ENCODE measurements at places on chromosomes 7 and 10.

GRCh38 chr10:10292501-10292900 lies 725.2 kb upstream of the CELF2 start:
- no peaks in the 10 kb centered on the region for H3K36me3 ChIP-seq
- H3K4me1 ChIP-seq: no peaks in the 10 kb centered on the region
- H3K27ac ChIP-seq: no peak overlapping the region
- no peak overlapping the region for H3K4me3 ChIP-seq
- H3K27me3 ChIP-seq: no peaks in the 10 kb centered on the region
- DNase-seq: no peak

GRCh38 chr10:36621346-36621745 lies 504.1 kb upstream of the ANKRD30A start:
- no peak for DNase-seq
- no peak overlapping the region for H3K27ac ChIP-seq
- no peaks in the 10 kb centered on the region for H3K4me1 ChIP-seq
- H3K27me3 ChIP-seq: no peaks in the 10 kb centered on the region

GRCh38 chr7:50492770-50493519 lies 42.8 kb upstream of the FIGNL1 start:
- DNase-seq: no peak
- no peak overlapping the region for H3K4me3 ChIP-seq
- H3K27ac ChIP-seq: no peak overlapping the region
- H3K36me3 ChIP-seq: no peaks in the 10 kb centered on the region
- no peaks in the 10 kb centered on the region for H3K27me3 ChIP-seq
- peaks cover 23% of the 10 kb centered on the region for H3K4me1 ChIP-seq

DNA sequence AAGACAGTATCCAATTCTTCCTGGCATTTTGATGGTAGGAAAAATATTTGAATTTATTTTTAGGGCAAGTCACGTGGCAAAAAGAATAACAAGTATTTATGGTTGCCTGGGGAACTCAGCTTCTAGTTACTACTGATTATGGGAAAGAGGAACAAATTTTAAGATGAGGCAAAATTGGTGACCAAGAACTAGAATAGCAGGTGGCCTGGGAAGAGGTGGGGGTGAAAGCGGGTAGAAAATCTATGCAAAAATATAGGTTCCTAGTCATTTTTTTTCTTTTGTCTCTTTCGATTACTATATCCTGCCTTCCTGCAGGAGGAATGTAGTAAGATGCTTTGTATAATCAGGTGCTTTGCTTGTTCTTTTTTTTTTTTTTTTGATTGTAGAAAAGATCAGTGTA lies 27.8 kb downstream of the ENTPD1 start:
- H3K36me3 ChIP-seq: no peaks in the 10 kb centered on the region
- no peak overlapping the region for H3K4me3 ChIP-seq
- DNase-seq: no peak
- H3K27me3 ChIP-seq: no peaks in the 10 kb centered on the region
- no peak overlapping the region for H3K27ac ChIP-seq
- no peaks in the 10 kb centered on the region for H3K4me1 ChIP-seq

- H3K4me1 ChIP-seq: peaks cover 53% of the 10 kb centered on the region
- H3K27me3 ChIP-seq: no peaks in the 10 kb centered on the region
- no peak overlapping the region for H3K27ac ChIP-seq
- no peaks in the 10 kb centered on the region for H3K36me3 ChIP-seq
- no peak for DNase-seq
- no peak overlapping the region for H3K4me3 ChIP-seq
These were observed 15.6 kb downstream of the ARHGAP21 start for GRCh38 chr10:24708081-24708480.

Data from adrenal gland (tissue), 19 donors.